NCI-H1436 treated with DMSO at 0.1 percent for 48 hours (cell line): ENCODE measurements at places on chromosomes 4 and X.

GRCh38 chr4:139266208-139266582 lies 13.8 kb downstream of the MGARP start:
- DNase-seq = no peak

- DNase-seq = no peak
These were observed 4.3 kb downstream of the GABRQ start for GRCh38 chrX:152641996-152642395.

DNA sequence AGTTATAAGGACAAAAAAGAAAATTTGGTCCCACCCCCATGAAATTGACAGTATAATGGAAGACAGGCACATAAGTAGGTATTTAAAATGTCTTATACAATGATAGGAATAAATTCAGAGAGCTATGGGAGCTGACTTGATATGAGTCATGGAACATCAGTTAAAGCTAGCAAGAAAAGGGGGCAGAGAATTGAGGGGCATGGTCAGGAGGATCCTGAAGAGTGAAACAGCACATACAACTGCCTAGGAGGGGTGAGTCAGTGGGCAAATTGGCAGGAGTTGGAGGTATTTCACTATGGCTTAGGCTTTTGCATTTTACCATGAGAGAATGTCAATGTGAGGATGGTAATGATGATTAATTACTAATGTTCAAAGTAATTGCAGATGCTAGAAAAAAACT lies 95.4 kb upstream of the BANK1 start:
- no peak for DNase-seq

- no peak for DNase-seq
These were observed 862.2 kb downstream of the TRIML1 start for GRCh38 chr4:189001283-189001970.

DNA sequence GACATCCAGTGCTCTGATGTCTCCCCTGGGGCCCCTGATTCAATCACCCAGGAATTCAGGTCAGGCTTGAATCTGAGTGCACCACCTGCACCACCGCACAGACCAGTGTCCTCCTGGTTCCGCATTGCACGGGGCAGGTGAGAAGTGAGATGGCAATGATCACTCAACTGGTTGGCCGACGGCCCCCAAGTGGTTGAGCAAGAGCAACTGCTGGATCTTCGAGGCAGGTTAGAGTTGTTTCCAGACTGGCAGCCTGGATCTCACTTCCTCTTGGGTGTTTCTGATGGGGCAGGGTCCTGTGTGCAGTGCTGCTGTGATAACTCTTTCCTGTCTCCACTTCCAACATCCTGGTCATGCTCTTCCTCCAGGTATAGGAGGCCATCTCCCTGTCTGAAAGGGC lies 50.4 kb downstream of the C4orf50 start:
- DNase-seq = no peak

DNA sequence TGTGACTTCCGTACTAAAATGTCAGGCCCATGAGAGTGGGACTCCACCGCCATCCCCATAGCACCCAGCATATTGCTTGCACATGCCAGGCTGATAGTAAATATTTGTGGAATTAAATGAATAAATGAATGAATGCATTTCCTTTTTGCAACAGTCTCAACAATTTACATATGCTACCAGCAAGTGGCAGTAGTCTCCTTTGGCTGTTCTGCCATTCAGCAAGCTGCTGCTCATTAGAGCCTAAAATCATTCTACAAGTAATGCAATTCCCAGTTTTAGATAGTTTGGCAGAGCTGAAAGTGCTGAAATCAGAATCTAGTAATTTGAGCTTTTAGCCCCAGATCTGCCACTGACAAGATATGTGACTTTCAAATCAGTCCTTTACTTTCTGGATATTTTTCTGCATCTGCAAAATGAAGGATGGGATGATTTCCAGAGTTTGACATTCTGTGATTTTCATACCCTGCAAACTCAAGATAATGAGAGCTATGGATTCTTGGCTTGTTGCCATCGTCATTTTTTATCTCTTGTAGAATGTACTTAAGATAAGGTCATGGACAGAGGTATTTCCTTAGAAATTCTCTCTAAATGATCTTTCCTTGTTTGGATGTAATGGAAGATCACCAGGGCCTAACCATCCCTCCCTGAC lies 35.7 kb upstream of the INTS6L start:
- DNase-seq = peak; percentile 1

DNA sequence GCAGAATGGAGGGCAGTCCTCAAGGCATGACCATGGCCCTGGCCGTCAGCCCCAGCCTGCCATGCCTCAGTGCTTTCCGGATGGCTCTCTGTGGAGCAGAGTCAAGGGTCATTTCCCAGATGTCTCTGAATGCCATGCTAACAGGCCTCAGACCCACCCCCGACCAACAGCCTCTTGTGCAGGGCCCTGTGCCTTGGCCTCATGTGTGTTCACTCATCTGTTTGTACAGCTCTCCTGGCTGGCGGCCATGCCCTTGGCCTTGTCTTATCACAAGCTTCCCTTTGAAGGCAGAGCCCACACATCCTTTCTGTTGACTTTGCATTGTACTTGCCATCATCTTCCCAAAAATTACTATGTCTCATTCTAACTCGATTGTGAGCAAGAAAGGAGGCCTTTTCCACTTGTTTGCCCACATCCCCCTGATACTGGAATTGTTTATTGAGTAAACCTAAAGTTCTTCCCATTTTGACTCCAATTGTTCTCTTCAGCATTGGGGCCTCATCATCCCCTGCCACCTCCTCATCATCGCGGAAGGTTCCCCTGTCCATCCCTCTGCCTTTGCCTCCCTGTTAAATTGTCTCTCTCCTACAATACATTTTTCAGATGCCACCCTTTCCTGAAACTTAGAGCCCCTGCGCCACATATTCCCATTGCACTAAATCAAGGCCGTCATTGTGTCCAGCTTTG lies 6.3 kb downstream of the CA5B start:
- DNase-seq = no peak

- no peak for DNase-seq
These were observed 2.2 kb downstream of the FBXO8 start for GRCh38 chr4:174281182-174281737.

DNA sequence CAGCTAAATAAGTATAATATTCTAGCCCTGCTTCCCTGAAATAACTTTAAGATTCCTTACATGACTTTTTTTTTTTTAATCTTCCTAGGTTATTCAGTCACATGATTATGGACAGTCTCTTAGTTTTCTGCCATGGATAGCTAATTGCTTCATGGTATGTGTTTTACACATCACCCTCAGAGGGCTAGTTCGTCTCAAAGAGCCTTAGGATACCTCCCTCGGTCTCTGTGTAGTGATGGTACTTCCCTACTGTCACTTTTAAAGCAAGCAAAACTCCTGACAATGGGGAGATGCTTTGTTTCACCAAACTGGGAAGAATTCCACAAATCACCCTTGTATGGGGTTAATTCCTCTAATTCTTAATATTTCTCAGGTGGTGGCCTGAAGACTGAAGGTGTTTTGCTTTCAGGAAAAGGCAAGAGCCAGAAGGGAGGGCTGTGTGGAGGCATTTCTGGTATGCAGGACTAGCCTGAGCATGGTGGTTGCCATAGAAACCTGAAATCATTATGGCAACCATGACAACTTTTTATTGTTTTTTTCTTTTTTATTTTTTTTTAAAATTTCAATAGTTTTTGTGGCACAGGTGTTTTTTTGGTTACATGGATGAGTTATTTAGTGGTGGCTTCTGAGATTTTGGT lies 70.4 kb downstream of the BEX3 start:
- no peak for DNase-seq

GRCh38 chrX:153349952-153350351 lies 16.0 kb downstream of the ZNF275 start:
- no peak for DNase-seq

DNA sequence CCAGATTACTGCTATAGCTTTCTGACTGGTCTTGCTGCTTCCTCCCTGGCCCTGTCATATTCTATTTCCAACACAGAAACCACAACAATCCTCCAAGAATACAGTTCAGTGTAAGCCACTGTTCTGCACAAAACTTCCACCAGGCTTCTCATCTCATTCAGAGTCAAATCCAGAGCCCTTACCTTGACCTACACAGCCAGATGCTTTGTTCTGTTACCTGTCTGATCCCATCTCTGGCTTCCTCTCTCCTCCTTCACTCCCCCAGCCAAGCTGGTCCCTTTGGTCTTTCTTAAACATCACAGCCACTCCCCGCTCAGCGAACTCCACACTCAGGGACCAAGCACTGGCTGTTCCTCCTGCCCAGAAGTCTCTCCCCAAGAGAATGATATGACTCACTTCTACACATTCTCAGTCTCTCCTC lies 84.8 kb upstream of the BMP2K start:
- no peak for DNase-seq

DNA sequence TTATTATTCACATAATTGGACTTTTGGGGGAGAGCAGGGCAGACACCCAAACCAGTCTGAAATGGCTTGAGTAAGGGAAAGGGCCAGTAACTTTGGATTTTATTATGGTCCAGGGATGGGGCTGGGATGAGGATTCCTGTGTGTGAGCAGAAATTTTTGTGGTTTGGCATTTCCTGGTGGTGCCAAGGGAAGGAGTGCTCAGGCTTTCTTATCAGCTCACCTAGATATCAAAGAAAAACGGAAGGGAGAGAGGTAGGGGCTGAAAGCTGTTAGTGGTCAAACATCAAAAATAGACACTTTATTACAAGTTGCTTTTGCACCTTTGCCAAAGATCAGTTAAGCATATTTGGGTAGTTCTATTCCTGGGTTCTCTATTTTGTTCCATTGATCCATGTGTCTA lies 128.5 kb upstream of the DIPK2B start:
- no peak for DNase-seq

GRCh38 chr4:36152735-36153134 lies 91.6 kb downstream of the ARAP2 start:
- DNase-seq = no peak

DNA sequence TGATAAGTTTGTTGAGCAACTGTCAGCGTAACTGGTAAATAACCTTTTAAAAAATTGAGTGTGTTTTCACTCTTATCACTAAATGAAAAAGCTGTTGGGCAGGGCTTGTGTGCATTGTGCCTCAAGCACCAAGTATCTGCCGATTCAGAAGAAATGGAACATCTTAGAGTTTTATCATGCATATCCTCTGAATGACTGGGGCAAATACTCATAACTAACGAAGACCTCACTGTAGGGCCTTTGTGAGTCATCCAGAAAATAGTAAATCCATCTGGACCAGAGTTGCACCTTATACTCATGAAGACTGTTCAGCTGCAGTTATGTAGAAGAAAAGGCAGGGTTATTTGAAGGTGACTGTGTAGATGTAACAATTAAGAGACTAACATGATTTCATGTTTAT lies 222.1 kb downstream of the CAMK2D start:
- DNase-seq = no peak

DNA sequence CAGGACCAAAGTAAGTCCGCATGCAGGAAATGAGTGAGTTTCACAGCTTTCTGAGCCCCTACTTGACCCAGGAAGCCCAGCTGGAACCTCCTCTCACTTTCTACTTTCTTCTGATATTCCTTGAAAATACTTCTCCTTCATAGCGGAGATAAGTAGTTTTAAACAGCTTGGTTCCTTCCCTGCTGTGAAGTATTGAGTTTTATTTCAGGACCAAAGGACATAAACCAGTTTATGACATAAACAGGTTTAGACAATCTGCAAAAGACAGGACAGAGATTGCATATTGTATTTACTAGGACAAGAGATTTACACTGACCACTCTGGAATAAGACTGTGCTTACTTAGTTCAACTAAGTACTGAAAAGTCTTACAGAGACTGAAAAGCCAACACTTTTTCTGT lies 54.8 kb downstream of the PAGE2 start:
- DNase-seq = no peak

- DNase-seq = no peak
These were observed 801.4 kb upstream of the GRID2 start for GRCh38 chr4:91502365-91502764.

DNA sequence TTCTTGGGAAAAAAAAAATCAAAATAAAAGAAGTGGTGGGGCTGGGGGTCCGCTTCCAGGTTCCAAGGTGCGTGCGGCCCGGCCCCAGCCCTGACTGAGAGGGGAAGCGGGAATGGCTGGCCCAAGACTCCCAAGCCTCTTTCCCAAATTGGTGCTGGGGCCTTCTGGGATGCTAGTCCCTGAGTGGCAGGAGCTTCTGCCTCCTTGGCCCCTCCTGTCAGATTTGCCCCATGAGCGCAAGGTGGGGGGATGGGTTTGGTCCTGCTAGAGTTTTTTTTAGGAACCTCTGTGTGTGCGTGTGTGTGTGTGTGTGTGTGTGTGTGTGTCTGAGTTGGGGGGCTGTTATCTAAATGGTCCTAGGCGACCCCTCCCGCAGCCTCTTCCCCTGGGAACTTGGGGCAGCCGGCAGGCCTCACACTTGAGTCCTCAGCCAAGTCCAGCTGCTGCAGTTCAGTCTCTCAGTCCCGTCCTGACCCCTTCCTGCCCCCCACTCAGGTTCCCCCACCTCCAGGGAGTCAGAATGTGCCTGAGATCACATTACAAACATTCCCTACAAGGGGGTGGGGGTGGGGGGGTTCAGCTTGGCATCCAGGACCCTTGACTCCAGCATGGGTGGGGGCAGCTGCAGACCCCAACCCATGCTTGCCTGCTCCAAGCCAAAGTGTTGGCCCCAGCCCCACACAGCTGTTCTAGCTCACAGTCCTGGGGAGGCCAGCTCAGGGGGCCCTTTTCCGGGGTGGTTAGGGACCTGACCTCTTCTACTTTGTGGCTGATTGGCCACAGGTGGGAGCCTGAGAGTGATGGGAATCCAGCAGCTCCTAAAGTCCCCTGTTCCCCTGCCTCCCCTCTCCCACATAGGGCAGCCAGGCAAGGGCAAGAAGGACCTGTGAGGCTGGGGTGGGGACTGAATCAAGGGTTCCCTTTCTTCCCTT lies 4.0 kb downstream of the EFNB1 start:
- no peak for DNase-seq

GRCh38 chr4:8586671-8587468 lies 5.7 kb upstream of the CPZ start:
- no peak for DNase-seq

DNA sequence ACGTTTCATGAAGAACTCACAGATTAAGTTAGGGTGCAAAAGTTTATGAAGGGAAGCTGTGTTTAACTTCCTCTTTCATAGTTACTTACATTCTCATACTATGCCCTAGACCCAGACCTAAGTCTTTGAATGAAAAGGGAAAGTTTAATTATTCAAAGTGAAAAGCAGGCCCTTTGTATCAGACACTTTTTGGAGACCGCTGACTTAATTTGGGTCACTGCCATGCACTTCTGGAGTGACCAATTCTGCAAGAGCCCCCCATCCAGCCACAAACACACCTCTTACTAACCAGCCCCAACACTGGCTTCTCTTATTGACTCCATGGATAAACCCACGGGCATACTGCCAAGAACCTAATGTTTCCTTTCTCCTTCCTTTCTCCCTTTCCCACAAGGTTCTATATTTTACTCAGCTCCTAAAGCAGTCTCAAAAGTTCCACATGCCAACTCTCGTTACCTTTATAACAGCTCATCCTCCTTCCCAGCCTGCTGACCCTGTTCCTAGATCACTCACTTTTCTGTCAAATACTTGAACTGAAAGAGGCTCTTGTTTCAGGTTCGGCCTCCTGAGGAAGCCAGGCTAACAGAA lies 34.5 kb downstream of the ABCE1 start:
- DNase-seq = no peak

- no peak for DNase-seq
These were observed 83.8 kb upstream of the C1QTNF7 start for GRCh38 chr4:15344041-15344440.

- DNase-seq = no peak
These were observed 20.8 kb downstream of the GAK start for GRCh38 chr4:911221-911751.

- no peak for DNase-seq
These were observed 940.6 kb downstream of the PCDH19 start for GRCh38 chrX:99469439-99469838.

GRCh38 chr4:147644471-147644870 lies 27.3 kb downstream of the TMEM184C start:
- DNase-seq = no peak
